Epithelial cell of prostate (primary cell): ENCODE measurements at places on chromosomes 5 and 9.

DNA sequence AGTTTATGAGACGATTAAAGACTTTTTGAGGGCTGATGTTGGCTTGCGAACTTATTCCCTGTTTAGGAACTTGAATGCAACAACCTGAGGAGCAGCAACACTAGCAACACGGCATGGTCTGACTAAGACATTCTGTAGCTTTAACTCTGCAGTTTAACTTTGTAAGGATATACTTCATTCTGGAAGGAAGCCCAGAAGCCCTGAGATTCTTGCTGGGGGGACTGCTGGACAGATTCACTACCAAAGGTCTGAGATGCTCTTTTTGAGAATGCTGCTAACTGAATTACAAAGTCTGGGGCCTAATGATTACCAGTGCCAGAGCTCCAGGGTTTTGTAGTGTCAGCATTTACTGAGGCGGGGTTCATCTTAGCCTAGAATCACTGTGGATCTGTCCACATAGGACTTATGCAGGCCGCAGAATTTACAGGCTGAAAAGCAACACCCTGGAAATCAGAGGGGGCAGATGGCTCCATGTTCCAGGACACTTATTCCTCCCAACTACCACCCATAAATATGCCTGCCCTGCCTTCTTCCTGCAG is 537.1 kb upstream of the CDH18 start:
- no peak for DNase-seq

GRCh38 chr5:53423724-53424123 is 56.7 kb upstream of the FST start:
- DNase-seq = no peak

DNA sequence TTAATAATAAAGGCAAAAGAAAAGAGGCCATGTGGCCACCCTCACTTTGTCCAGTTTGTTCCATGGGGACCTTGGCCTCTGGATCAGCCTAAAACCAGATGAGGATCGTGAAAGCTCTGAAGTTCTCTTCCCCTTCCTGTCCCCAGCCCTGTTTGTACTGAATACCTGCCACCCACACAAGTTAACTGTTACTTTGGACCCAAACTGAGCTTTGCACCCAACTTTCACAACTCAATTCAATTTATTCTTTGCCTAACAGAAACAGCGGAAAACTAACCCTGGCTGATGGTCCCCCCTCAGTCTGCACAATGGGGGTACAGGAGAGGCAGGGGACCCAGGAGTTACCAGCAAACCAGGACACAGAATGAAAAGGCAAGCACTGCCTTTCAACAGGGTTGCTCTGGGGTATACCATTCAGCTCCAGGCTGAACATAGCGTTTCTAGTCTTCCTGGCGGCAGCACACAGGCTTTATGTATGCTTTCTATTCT is 28.2 kb downstream of the ABCA1 start:
- DNase-seq = no peak

DNA sequence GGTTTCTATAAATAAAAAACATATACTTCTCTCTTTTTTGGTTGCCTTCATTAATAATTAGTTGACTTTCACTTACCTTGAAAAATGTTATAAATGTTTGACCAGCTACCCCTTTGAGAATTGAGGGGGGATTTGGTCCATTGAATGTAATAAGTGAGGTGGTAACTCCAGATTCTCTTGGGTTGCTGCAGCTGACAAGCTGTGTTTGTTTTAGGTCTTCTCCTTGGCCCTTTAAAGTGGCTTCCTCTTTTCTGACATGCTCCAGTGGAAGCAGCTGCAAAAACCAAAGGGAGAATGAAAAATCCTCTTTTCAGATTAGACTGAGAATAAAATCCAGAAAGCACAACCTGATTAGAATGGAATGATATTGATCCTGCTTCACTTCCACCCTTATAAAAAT is 410.5 kb downstream of the TMEM38B start:
- no peak for DNase-seq

GRCh38 chr9:120350596-120350995 is 229.4 kb downstream of the CDK5RAP2 start:
- DNase-seq = no peak

- no peak for DNase-seq
Observed at GRCh38 chr5:115343855-115344254, 47.4 kb upstream of the CCDC112 start.

DNA sequence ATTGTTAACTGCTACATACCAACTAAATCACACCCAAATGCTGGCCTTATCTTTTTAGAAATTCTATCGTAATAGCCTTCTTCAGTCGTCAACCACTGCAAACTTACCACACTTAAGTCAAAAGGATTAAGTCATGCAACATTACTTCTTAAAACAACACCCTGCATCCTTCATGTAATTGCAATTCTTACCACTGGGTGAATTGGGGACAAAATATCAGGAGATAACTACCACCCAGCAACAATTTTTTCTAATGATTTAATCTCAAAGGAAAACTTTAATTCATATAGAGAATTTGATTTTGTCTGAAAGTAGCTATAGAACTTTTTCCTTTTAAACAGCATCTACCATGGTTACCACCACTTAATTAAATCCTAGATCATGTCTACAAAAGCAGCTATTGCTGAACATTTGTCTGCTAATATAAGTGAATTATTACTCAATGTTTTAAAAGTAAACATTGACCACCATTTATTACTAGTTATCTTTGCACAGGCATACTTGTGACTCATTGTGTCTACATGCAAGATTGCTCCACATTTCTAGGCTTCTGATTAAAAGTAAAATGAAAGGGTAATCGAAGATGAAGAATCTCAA is 10.5 kb downstream of the MLLT3 start:
- no peak for DNase-seq

- DNase-seq = no peak
Observed at GRCh38 chr9:98007251-98007928, 24.2 kb downstream of the ANP32B start.

- no peak for DNase-seq
Observed at GRCh38 chr9:119736491-119737454, 367.5 kb upstream of the BRINP1 start.

DNA sequence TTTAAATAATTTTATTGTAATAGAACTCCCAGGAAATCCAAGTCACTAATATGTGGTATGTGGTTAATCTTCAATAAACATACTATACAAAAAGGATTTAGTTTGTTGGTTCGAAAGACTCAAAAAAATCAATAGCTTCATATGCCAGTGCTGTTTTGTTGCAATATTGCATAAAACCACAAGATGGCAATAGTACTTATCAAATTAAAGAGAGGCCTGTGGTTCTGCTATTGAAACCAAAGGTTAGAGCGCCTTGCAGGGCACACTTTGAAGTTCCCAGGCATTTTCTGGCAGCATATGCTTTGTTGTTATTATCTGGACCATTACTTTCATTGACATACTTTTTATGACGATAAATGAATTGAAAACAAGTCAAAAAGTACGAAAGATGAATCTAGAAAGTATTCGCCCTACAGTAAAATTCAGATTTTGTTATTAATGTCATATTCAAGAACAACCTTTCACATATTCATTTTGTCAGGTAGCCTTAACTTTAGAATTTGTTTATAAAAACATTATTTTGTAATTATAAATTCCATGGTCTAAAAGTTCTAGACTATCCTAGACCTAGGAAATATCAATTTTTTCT is 316.3 kb downstream of the MCTP1 start:
- peak; percentile 20 for DNase-seq

GRCh38 chr9:81032030-81032572 is 657.2 kb downstream of the TLE1 start:
- DNase-seq = peak; percentile 33

DNA sequence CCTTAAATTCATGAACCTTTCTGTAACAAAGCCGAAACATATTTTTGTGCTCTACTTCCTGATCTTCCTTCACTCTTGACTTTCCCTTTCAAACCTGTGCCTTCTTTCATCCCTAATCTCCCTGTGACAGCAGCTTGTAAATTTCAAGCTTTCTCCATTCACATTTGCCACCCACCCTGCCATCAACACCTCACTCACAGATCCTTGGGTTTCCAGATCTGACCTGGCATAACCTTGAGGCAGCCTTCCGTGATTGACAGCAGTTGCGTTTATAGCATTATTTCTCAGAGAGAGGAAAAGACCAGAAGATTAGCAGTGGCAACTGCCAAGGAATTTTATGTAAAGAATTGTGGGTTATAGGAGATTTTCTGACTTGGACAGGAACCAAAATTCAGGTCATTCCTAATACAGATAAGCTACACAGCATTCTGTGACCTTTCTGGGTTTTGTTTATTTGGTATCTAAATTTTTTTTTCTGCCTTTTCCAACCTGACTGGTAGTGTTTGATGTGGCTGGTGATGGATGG is 260.0 kb downstream of the NR2F1-AS1 start:
- no peak for DNase-seq

DNA sequence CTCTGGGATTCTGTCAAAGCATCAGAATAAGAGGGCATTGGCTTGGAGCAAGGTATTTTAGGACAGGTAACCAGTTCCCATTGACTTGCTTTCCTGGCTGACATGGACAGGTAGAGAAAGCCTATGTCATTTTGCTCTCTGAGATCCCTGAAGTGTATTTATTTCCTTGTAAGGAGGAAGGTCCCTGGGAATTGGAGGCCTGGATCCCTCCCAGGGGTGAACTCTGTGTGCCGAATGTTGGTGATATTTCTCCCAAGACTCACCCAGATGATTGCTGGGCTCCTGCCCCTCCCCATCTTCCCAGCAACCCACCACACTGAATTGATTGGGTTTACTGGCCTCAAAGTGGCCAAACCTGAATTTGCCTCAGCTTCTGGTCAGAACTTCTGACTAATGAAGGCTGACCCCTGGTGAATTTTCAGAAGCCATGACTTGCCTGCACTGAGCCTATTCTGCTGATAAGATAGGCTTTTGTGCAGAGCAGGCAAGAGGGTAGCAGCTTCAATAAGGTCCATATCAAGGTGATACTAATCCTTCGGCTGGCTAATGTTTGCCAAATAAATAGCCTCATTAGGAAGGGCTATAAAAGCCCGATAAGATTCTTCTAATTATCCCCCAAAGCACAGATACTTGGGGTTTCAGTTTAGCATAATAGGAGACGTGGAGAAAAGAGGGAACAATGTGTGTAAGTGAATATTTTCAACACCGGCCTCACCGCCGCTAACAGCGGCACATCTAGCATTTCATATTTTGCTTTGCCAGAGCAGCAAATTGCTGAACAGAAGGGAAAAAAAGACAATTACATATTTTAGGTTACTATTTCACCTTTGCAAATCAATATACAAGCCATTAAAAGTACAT is 152.9 kb upstream of the PITX1 start:
- no peak for DNase-seq

DNA sequence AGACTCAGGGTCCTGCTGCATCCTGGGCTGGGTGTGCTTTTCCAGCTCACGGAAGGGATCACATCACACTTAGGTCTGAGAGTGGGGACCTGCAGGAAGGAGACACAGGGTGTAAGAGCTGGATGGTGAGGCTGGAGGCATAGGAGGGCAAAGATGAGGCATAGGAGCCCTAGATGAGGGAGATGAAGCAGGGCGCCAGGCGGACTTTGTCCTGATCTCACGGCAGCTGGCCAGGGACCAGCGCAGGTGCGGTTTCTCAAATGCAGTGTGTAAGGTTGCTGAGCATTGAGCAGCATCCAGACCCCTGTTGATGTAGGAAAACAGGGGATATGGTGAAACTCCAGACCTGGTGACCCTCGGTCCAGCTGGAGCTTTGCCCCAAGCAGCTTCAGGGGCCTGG is 156.5 kb downstream of the PSAT1 start:
- DNase-seq = no peak

GRCh38 chr9:124863371-124863871 is 1.5 kb downstream of the ARPC5L start:
- peak; percentile 93 for DNase-seq

- DNase-seq = peak; percentile 73
Observed at GRCh38 chr5:80181618-80182211, 74.1 kb downstream of the SERINC5 start.

DNA sequence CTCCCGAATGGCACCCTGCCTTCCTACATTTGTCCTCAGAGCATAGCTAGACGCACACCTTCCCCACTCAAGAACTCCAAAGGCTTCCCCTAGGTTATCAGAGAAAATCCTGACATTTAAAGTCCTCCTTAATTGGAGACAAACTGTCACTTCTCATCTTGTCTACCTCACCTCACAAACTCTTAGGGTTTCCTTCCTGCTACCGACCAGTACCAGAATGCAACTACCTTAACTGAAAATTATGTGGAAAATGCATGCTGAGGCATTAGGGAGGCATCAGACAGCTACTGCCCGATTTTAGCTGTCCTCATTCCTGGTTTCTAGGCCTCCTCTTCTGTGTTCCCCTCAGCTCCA is 17.9 kb upstream of the TNIP1 start:
- no peak for DNase-seq

GRCh38 chr9:68741234-68741633 is 36.2 kb downstream of the PIP5K1B start:
- DNase-seq = no peak

DNA sequence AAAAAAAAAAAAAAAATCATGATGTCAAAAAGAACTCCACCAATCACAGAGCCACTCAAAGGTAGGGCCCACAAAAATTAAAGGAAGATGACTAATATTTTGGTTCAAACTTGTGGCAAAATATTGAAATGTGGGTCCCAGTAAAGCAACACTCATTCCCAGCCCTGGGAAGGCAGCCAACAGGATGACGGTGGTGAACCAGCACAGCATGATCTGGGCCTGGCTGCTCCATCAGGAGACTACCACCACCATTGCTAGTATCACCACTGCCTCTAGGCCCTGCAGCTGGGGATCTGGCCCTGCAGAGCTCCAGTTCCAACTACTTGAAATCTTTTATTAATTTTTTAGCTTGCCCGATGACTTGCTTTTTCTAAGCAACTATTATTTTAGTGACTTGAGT is 206.8 kb upstream of the ITGA1 start:
- peak; percentile 6 for DNase-seq

GRCh38 chr5:40240111-40240510 is 439.6 kb upstream of the PTGER4 start:
- no peak for DNase-seq

- DNase-seq = no peak
Observed at GRCh38 chr5:36998578-36998977, 122.0 kb downstream of the NIPBL start.

- DNase-seq = peak; percentile 37
Observed at GRCh38 chr5:75611311-75612225, at the start of gene ANKDD1B. ANKDD1B (plus strand) TSS chr5:75611453; CDS start chr5:75611635, 182 bp downstream.

- DNase-seq = peak; percentile 63
Observed at GRCh38 chr9:128845186-128845931, 15.8 kb upstream of the SPOUT1 start.

- DNase-seq = no peak
Observed at GRCh38 chr5:137630972-137631370, 104.9 kb downstream of the KLHL3 start.

DNA sequence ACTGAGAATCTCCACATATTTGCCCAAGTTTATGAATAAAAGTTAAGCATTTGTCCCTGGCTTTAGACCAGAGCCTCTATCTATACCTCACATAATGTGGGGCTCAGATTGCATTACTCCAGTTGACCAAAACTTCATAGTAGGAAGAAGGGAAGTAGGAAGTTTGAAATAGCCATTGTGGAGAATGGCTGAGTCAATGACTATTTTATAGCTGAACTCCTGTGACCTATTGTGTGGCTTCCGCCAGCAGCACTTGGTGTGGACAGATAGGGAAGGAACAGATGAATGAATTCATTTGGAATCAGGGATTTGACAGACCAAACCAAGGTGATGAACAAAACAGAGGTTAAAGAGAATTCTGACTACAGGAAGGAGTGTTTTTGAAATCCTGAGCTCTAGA is 92.9 kb upstream of the LPAR1 start:
- no peak for DNase-seq
